ENCODE measurements at places on chromosomes 11 and 22.
A peak's percentile ranks its signal among the peaks of the same experiment; 100 is the strongest.

GRCh38 chr11:10485646-10486045, 30.6 kb downstream of the AMPD3 start:
- no peak for DNase-seq

DNA sequence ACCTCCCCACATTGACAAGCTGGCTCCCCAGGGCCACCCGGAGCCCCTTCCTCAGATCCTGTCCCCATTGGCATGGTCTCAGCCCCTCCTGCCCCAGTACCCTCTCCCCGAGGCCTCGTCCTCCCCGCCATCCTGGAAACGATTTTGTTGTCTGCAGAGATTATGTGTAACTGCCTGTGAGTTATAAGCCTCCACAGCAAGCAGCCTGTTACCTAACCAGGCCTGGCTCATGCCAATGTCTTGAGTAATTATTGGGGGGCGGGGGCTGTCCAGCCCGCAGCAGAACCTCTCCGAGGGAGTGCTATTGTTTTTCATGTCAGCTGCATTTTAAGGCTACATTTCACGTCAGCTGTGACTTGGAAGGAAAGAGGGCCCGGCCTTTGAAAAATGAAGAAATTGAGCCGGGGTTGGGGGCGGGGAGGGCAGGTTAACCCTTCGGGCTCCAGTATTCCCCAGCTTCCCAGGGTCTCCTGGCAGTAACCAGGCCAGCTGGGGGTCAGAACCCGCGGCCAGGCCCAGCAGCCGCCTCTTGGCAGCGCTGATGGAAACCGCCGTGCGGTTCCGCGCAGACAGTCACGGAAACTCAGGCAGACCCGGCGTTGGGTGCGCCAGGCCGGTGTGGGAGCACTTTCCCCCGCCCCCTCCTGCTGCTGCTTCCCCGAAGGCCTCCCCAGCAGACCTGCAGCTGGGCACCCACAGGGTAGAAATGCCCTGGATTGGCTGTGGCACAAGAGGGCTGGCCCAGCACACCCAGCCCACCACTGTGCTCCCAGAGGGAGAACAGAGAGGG, 59.5 kb downstream of the CDKN1C start:
- peak; percentile 72 for DNase-seq

GRCh38 chr22:29193021-29193420, 12.7 kb upstream of the EMID1 start:
- DNase-seq, result no peak

DNA sequence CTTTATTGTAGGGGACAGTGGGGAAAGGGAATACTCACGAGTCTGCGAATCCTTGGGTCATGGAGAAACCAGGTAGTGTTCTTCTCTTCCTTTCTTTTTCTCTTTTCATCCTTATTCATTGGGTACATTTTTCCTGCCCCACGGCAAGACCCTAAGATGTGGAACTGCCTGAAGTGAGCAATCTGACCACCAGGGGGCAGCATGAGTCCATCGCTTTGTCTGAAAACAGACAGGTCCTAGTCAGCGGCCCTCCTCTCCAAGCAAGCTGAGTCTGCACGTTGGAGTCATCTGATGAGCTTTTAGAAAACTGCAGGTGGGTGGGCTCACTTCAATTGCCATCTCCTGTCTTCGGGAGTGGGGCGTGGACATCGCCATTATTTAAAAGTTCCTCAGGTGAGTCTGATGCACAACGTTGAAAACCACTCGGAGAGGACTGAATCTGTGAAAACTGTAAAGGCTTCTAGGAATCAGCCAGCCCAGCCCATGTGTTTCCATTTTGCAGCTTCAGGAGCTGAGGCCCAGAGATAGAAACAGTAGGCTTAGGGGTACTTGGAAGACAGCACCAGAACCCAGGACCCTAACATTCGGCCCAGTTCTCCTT, 34.0 kb upstream of the FBXO3 start:
- peak; percentile 62 for DNase-seq

- no peak for DNase-seq
These were observed 18.4 kb downstream of the SELENOO start for GRCh38 chr22:50218996-50219727.

All from left renal cortex interstitium (tissue), 4 donors.